ENCODE measurements at places on chromosomes 2 and 18. TPM values are rescaled to one million over a fixed set of nuclear protein-coding genes. Genes with fewer than 3 reads are reported as not detected.

AKAIN1 gene
- total RNA-seq = not detected

HTR2B gene
- 0.23 TPM for total RNA-seq

SLC5A7 gene
- 14.3 TPM for total RNA-seq

TRIM43 gene
- total RNA-seq = not detected

STARD7 gene
- total RNA-seq = 148 TPM

RNF144A gene
- 52.8 TPM for total RNA-seq

DSG1 gene
- total RNA-seq = 0.23 TPM

ITGB6 gene
- total RNA-seq = 0.92 TPM

ME2 gene
- 109 TPM for total RNA-seq

ITGA4 gene
- total RNA-seq = 5.3 TPM

GAREM1 gene
- total RNA-seq = 15.2 TPM

ATRAID gene
- 57.7 TPM for total RNA-seq

RNPEPL1 gene
- total RNA-seq = 6.7 TPM

EVX2 gene
- total RNA-seq = not detected

VWC2L gene
- 30.0 TPM for total RNA-seq

TTN gene
- 2.3 TPM for total RNA-seq

TUBA3E gene
- not detected for total RNA-seq

HOXD13 gene
- total RNA-seq = not detected

ITGAV gene
- total RNA-seq = 69.4 TPM

FBLN7 gene
- total RNA-seq = 6.2 TPM

AQP12B gene
- total RNA-seq = not detected

RBMS1 gene
- total RNA-seq = 26.3 TPM

PHOSPHO2 gene
- total RNA-seq = 19.8 TPM

B3GNT2 gene
- 41.5 TPM for total RNA-seq

TBR1 gene
- total RNA-seq = 3.9 TPM

ANKRD30BL gene
- total RNA-seq = 21.7 TPM

ARHGEF33 gene
- 6.0 TPM for total RNA-seq

WDR7 gene
- total RNA-seq = 138 TPM

PDE11A gene
- total RNA-seq = 3.9 TPM

RAB27B gene
- 118 TPM for total RNA-seq

SCG2 gene
- 179 TPM for total RNA-seq

SERPINB12 gene
- total RNA-seq = not detected

SIX2 gene
- total RNA-seq = not detected

NCKAP5 gene
- total RNA-seq = 11.5 TPM

PLEKHB2 gene
- 219 TPM for total RNA-seq

CDH20 gene
- 20.8 TPM for total RNA-seq

IL36A gene
- total RNA-seq = not detected

MALL gene
- total RNA-seq = 2.5 TPM

CXCR4 gene
- total RNA-seq = 46.8 TPM

INHBB gene
- total RNA-seq = 11.3 TPM

CFAP65 gene
- 2.3 TPM for total RNA-seq
